ELR (cell line): ENCODE measurements at places on chromosomes 2 and 18.

DNA sequence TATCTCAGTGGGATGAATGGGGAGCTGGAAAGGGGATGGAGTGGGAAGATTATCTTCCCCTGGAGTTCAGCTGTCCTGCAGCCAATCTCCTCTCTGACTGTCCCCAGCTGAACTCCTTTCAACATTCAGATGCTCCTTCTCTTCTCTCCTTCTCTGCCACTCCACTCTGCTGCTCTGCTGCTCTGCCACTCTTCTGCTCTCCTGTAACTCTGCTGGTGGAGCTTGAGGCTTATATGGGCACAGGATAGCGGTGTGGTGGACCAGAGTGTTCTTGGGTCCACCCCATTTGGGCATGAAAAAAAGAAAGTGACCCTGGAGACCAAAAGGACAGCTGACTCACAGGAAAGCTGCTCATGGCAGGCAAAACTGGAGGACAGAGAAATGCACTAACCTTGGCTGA lies 26.6 kb downstream of the FAHD2B start:
- DNase-seq, result no peak

DNA sequence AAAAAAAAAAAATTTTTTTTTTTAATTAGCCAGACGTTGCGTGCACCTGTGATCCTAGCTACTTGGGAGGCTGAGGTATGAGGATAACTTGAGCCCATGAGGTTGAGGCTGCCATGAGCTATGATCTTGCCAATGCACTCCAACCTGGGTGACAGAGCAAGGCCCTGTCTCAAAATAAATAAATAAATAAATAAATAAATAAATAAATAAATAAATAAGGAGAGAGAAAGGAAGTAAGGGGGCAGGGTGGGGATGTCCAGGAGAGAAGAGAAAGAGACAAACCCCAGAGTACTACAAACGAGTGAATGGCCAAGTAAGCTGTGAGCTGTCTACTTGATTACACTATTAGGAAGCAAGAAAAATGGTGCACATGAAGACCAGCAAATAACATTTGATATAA lies 7.7 kb upstream of the PMAIP1 start:
- no peak for DNase-seq

GRCh38 chr2:43225788-43226557 lies 433 bp downstream of the ZFP36L2 start:
- DNase-seq, result peak; percentile 68

GRCh38 chr2:98915751-98916358 lies 20.2 kb downstream of the CRACDL start:
- peak; percentile 31 for DNase-seq

DNA sequence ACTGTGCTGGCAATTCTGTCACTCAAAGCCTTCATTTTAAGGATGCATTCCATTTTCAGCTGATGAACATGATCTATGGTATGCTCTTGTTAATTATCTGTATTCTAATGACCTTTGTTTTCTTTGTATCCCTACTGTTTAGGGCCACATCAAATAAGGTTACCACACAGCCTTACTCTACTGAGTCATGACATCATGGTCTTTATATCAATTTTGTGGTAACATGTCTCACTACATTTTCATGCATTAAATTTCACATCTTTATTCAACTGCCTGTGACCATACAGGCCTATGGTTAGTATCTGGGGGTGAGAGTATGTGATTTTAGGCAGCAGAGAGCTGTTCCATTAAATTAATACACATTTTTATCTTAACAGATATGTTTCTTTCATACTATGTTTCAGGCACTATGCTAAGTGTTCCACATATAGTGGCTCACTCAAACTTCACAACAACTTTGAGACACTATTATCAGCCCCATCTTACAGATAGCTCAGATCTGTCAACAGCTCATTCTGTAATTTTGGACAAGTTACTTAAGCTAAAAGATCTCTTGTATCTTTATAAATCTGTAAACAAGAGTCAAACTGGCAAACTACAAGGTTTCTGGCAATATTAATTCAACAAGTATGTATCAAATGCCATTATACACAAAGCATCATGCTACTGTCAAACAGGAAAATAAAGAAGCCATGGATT lies 18.0 kb downstream of the LRPPRC start:
- no peak for DNase-seq

DNA sequence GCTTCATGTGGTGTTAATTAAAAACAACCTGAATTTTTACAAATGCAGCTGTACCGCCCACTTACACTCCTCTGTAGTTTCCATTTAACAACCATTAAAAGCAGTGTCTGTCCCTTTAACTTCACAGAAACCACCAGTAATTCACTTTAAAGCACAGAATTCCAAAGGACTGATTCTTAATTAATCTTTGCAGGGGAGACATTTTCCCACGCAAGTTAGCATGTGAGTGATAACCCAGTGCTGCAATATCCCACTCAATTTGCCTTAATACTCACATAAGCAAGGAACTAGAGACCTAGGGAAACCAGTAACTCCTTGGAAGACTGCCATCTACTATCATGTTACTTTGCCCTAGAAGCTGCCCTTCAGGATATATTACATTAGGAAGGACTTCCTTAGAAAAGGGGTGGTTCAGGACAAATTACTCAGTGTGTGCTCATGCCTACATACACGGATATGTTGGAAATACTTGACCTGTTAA lies 102.3 kb downstream of the OSR1 start:
- DNase-seq, result peak; percentile 91

DNA sequence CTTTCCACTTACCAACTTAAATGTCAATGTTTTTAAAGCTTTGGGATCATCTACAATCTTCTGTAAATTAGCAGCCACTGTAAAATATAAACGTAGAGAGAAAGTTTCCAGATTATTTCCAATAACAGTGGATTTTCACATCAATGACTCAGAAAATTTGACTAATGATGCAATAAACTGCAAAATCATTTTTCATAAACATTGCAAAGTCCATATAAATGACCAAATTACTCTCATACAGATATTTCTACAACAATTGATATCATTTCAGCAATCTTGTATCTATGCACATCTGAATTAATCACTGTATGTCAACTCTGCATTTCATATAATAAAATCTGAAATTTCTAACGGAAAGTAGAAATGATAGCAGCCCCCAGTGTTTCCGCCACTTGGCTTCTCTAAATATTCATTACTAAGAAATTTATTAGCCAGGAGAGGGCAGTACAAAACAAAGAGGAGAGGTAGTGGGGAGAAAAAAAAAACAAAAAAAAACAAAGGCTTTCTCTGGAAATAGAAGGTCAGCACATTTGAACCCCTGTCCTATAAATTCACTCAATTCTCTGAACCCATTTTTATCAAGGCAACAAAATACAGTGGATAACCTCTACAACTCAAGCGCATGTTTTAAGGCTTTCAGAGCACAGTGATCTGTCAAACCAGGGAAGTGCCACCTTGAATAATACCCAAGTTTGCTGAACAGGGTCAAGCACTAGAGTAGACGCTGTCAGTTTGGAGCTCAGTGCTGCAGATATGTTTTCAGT lies 282.6 kb downstream of the STK39 start:
- DNase-seq, result peak; percentile 51

DNA sequence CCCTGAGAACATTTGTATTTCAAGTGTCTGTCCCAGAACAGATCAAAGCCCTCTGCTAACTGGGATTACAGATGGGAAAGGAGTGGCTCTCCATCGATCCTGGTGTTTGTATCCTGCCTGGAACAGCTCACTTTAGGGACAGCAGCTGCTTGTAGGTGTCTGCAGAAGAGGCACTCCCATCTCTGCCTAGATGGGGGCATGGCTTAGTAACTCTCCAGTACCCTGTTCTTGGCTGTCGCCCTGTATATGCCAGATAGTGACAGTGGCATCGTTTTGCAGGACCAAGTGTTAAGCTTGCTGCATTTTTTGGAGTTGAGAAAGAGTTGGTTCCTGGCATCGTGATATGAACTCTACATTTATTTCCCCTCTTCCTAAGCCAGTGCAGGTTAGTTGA lies 189.9 kb downstream of the SH3RF3 start:
- no peak for DNase-seq

- DNase-seq, result no peak
These were observed 132.4 kb downstream of the MGAT5 start for GRCh38 chr2:134386310-134386709.

GRCh38 chr2:179861027-179861415 lies 391 bp downstream of the ZNF385B start:
- peak; percentile 43 for DNase-seq

DNA sequence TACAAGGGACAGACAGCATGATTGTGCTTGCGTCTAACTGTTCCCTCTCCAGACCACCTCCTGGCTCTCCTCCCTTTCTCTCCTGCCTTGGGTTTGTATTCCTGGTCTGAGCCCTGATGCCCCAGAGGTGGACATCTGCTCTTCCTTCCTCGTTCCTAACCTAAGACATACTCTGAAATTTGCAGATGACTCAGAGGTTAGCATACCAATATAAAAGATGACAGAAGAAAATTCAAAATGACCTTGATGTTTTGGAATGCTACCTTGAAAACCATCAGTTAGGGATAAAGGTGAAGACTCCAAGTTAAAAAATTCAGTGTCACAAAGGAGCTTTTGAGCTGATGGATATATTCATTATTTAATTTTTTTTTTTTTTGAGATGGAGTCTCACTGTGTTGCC lies 12.9 kb downstream of the SMYD1 start:
- no peak for DNase-seq

DNA sequence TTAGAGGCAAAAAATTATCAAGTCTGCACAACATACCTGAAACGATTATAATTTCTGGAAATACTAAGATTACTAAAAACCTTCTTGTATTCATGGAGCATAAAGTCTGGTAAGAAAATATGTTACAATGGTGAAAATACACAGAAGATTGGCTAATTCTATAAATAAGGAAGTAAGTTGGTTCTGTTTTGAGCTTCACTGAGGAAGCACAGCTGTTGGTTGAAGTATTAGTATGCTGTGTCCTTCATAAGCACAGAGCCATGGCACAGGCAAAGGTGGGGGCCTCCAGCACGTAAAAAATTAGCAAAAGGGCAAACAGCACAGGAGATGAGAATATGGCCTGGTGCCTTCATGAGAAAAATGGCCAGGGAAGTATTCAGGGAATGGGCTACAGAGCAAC lies 40.4 kb upstream of the ANKRD62 start:
- DNase-seq, result no peak

GRCh38 chr18:69882965-69883668 lies 64.6 kb downstream of the CD226 start:
- DNase-seq, result peak; percentile 1

- DNase-seq, result no peak
These were observed 76.9 kb upstream of the ASB18 start for GRCh38 chr2:236341067-236341466.

GRCh38 chr2:62149708-62150107 lies 46.2 kb upstream of the B3GNT2 start:
- peak; percentile 95 for DNase-seq

DNA sequence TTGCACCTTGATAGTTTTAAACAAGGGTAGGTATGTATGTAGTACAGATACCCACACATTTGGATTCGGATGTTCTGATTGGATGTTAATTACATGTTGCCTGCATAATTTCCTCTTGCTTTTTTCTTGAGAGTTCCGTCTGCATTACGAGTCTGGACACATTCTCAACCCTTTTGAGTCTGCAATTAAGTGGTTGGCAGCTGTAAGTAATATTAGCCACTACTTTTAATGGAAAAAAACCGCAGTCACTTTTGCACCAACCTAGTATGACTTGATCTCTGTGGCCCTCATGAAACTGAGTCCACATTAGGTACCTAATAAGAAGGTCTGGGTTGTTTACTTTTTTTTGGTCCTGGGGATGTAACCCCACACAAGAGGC lies 217.3 kb downstream of the VAPA start:
- no peak for DNase-seq

DNA sequence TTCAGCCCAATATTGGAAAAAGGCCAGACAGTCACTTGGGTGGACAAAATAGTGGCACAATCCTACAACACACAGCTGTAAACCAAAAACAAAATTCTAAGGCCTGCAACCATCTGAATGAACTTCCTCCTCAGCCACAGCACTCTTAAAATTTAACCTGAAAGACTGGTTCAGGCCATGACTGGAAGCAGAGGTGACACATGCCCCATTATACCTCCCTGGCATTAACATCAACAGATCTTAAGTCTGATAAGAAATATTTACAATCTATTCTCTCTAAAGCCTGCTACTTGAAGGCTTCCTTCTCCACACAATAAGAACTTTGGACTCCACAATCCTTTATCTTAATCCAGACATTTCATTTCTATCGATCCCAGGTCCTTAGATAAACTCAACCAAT lies 192.4 kb upstream of the LRP1B start:
- DNase-seq, result no peak

GRCh38 chr2:204060841-204061240 lies 124.3 kb downstream of the ICOS start:
- DNase-seq, result no peak

DNA sequence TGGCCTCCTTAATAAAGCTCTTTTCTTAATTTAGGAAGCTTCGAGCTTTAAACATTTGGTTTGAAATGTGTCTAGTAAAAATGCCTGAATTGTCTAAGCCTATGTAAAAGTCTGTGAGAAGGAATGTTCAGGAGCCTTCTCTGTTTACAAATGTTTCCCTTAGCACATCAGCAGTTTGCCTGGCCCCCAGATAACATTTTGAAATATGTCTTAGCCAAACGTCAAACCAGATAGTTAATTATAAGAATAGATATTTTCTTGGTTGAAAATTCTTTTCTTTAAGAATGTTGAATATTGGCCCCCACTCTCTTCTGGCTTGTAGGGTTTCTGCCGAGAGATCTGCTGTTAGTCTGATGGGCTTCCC lies 498.6 kb downstream of the CCDC85A start:
- no peak for DNase-seq

- DNase-seq, result no peak
These were observed 46.2 kb upstream of the DYNC2LI1 start for GRCh38 chr2:43727634-43728014.

GRCh38 chr2:235215248-235215647 lies 263.4 kb downstream of the SH3BP4 start:
- no peak for DNase-seq

GRCh38 chr2:24334245-24334633 lies 26.1 kb downstream of the ITSN2 start:
- no peak for DNase-seq

GRCh38 chr18:74446178-74446577 lies 10.9 kb downstream of the DIPK1C start:
- DNase-seq, result no peak

GRCh38 chr2:37883518-37883917 lies 41.6 kb upstream of the RMDN2 start:
- no peak for DNase-seq

- DNase-seq, result peak; percentile 55
These were observed 996 bp downstream of the TGFBRAP1 start for GRCh38 chr2:105328281-105329196.

DNA sequence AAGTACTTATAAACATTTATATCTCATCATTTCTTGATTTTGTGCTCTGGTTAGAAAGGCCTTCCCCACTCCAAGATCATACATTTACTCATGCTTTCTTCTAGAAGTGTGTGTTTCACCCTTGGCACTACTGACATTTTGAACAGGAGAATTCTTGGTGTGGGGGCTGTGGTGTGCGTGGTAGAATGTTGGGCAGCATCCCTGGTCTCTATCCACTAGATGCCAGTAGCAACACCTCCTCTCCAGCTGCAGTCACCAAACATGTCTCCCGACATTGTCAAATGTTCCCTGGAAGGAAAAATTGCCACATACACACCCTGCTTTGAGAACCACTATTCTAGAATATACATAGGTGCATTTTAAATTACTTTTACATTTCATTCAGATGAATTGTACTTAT lies 8.7 kb upstream of the TGIF1 start:
- DNase-seq, result peak; percentile 47
